ENCODE measurements at places on chromosomes 7 and 10. TPM values are rescaled to one million over a fixed set of nuclear protein-coding genes. Genes with fewer than 3 reads are reported as not detected.
A peak's percentile ranks its signal among the peaks of the same experiment; 100 is the strongest.

- no peaks in the 10 kb centered on the region for H3K4me1 ChIP-seq
- H3K27me3 ChIP-seq = no peaks in the 10 kb centered on the region
- H3K27ac ChIP-seq = no peak overlapping the region
- H3K36me3 ChIP-seq = no peaks in the 10 kb centered on the region
Measured at GRCh38 chr10:80051993-80052392, 26.5 kb upstream of the TMEM254 start.

DNA sequence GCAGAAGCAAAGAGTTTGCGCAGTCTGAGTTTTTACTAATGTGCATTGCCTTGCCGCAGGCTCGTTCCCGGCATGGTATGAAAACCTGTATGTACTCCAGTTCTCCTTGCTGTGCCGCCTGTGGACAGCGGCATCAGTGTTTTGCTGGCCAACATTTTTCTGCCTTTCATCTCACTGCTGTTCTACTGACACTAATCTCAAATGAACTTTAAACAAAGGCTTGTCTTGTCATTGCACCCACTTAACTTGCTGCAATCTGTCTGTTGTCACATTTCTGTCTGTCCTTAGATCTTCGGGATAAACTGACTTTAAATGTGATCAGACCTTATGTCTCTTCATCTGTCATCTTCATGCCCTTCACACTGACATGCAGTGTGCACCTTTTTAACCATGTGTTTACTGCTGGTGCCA, 71.7 kb upstream of the ZNRF2 start:
- no peak overlapping the region for H3K4me3 ChIP-seq
- no peak for DNase-seq
- H3K27me3 ChIP-seq = no peaks in the 10 kb centered on the region
- H3K4me1 ChIP-seq = no peaks in the 10 kb centered on the region
- no peak overlapping the region for H3K27ac ChIP-seq
- H3K36me3 ChIP-seq = no peaks in the 10 kb centered on the region

GRCh38 chr10:3981300-3981699, 196.3 kb upstream of the KLF6 start:
- no peaks in the 10 kb centered on the region for H3K4me1 ChIP-seq
- no peak for DNase-seq
- H3K36me3 ChIP-seq = no peaks in the 10 kb centered on the region
- H3K27me3 ChIP-seq = no peaks in the 10 kb centered on the region
- H3K4me3 ChIP-seq = no peak overlapping the region

- H3K27me3 ChIP-seq = peaks cover under 1% of the 10 kb centered on the region
- no peaks in the 10 kb centered on the region for H3K4me1 ChIP-seq
- no peak overlapping the region for H3K27ac ChIP-seq
- H3K36me3 ChIP-seq = no peaks in the 10 kb centered on the region
- no peak overlapping the region for H3K4me3 ChIP-seq
Measured at GRCh38 chr7:25988640-25989039, 163.4 kb upstream of the NFE2L3 start.

DNA sequence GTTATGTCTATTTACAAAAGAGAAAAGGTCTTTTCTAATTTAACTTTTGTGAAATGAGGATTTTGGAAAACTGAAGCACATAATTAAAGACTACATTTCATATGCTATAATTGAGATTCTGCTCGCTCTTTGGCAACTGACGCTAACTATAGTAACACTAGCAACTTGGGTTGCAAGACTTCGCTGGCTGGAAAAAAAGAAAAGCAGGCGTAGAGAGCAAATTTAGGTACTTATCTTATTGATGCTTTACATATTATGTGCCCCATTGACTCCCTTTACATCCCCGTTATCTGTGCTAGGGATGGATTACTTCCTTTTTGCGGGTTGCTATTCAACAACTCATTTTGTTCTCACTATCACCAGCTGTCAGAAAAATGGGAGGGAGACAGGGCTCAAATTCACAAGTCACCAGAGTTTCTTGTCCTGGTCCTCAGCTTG, 10.5 kb downstream of the SEMA3C start:
- no peaks in the 10 kb centered on the region for H3K27me3 ChIP-seq
- H3K4me3 ChIP-seq = no peak overlapping the region
- no peaks in the 10 kb centered on the region for H3K4me1 ChIP-seq

GRCh38 chr7:143345428-143345900, 17.0 kb downstream of the FAM131B start:
- peaks cover 23% of the 10 kb centered on the region for H3K27me3 ChIP-seq
- H3K36me3 ChIP-seq = no peaks in the 10 kb centered on the region
- H3K27ac ChIP-seq = no peak overlapping the region

DNA sequence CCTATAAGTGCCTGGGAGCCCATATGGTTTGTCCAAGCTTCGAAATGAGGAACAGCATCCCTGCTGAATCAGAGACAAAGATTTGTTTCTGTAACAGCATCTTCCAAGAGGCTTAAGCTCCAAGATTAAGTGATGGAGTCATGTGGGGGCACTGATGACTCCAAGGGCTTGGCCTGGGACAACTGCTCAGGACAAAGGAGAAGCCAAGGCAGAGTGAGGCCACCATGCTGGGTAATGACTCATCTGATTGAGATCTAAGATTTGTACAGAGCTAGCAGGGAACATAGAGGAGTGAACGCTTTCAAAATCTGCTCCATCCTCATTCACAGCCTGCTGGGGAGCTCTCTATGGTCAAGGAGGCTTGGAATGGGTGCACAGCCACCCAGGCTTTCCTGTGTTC, 49.3 kb downstream of the C10orf120 start:
- no peak overlapping the region for H3K4me3 ChIP-seq
- no peaks in the 10 kb centered on the region for H3K27me3 ChIP-seq
- no peak overlapping the region for H3K27ac ChIP-seq
- no peaks in the 10 kb centered on the region for H3K4me1 ChIP-seq

DNA sequence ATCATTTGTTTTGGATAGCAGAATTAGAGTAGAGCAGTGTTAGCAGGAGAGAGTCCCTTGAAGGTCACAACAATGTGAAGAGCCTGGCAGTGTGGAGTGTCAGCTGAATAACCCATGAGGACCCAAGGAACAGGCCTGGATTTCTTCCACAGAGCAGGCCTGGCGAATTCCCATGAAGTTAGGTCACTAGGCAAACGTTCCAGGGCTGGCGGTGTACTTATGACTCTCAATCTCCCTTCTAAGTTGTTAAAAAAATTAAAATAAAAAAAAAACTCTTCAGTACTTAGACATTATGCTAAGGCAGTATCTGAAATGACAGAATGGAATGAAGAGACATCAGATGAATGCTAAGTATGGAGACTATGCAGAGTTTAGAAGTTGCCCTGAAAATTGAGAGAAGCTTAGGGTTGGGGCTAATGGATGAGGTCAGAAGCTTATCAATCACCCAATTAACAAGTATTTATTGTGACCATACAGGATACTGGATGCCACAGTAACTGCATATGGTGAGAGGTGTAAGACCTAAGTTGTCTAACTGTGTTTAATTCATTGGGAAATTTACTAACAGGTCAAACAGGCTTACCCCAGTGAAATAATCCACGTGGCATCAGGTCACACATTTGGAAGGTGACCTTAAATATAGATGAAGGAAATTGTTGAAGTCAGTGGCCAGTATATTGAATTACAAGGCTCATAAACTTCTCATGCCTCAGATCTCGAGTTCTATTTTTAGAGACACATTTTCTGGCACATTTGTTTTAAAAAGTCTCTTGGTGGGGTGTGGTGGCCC, 126.2 kb upstream of the NRP1 start:
- peak; percentile 49 for DNase-seq
- no peaks in the 10 kb centered on the region for H3K4me1 ChIP-seq
- no peak overlapping the region for H3K4me3 ChIP-seq
- H3K27me3 ChIP-seq = no peaks in the 10 kb centered on the region
- no peak overlapping the region for H3K27ac ChIP-seq

- H3K27me3 ChIP-seq = no peaks in the 10 kb centered on the region
- H3K4me3 ChIP-seq = peak overlapping the region; percentile 97
- DNase-seq = peak; percentile 61
- peak overlapping the region; percentile 86 for H3K27ac ChIP-seq
Measured at GRCh38 chr10:74824900-74825370, 1.5 kb upstream of the KAT6B start.

DNA sequence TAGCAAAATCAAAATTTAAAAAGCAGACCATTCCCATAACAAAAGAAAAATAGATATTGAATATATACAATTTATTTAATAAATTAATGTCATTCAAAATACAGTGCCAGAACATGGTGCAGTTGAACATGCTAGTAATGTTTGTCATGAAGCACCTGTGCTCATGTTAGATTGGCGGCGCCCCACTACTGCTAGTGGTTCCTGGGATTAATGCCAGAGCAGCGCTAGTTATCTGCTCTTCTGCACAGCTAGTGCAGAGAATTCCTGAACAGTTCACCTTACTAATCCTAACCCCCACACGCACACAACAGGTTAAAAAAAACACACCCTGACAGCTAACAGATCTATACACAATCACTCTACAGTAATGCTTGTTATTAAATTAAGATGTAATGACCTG, 23.4 kb downstream of the KBTBD2 start:
- H3K27me3 ChIP-seq = no peaks in the 10 kb centered on the region
- no peak overlapping the region for H3K27ac ChIP-seq
- no peak overlapping the region for H3K4me3 ChIP-seq
- peaks cover 49% of the 10 kb centered on the region for H3K36me3 ChIP-seq
- H3K4me1 ChIP-seq = peaks cover 8% of the 10 kb centered on the region

DNA sequence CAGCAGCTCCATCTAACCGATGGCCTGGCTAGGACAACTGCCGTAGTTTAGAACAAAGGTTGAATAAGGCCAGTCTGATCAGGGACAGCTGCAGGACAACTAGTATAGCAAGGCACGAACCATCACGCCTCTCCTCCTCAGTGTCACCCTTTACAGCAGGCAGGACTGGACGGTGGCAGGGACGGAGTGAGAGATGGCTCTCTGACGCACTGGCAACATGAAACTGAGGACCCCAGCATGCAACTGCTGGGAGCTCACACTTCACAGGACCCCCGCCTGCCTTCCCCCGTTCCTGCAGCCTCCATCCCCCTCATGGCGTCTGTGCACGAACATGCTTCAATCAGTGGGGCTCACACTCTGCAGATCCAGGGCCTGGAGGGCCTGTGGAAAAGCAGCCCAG, 53.7 kb downstream of the ZRANB1 start:
- H3K27me3 ChIP-seq = no peaks in the 10 kb centered on the region
- peak; percentile 30 for DNase-seq
- H3K4me3 ChIP-seq = no peak overlapping the region
- H3K36me3 ChIP-seq = peaks cover 94% of the 10 kb centered on the region

DNA sequence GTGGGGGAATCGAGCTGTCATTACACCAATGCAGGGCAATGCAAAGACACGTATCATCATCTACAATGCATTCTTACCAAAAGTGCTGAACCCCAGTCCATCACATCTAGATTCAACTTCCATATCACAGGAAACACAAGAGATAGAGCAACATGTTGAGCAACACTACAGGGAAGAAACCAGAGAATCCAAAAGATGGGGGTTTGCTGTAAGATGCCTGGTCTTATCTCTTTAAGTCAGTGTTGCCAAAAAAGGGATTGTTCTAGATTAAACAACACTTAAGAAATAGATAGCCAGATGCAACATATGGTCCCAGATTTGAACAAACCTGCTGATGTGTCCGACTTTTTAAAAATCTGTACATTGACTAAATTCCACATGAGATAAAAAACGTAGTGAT, 315.6 kb upstream of the IMMP2L start:
- no peak overlapping the region for H3K4me3 ChIP-seq
- peaks cover 22% of the 10 kb centered on the region for H3K36me3 ChIP-seq
- no peak overlapping the region for H3K27ac ChIP-seq
- DNase-seq = no peak
- no peaks in the 10 kb centered on the region for H3K27me3 ChIP-seq

DNA sequence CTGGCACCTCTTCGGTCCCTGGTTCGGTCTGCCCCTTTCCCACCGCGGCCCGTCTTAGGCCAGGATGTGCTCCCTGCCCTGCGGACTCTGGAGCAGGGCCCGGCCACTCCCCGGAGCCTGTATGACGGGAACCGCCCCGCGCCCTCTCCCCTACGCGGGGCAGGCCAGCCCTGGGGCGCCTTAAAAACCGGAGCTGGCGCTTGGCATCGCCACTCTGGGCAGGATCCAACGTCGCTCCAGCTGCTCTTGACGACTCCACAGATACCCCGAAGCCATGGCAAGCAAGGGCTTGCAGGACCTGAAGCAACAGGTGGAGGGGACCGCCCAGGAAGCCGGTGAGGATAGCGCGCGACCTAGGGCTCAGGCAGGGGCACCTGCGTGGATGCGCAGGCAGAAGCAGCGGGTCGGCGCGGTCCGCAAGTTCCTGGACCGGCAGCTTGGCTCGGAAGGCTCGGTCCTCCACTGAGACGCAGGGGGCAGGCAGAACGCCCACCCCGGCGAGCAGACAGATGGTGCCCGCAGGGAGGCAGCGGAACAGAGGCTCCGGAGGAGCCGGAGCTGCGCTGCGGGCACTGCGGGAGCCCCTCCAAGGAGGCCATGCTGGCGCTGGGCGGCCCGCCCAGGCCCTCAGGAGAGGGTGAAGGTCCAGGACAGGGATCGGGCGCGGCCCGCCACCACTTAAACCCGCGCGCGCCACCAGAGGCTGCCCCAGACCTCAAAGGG, at the start of gene ADIRF:
TSS of gene ADIRF (plus strand) at position 212 of the 723 bp plus-strand sequence. CDS start at position 275, 63 bp downstream.
- H3K27me3 ChIP-seq = no peaks in the 10 kb centered on the region
- H3K4me1 ChIP-seq = peaks cover 67% of the 10 kb centered on the region
- no peaks in the 10 kb centered on the region for H3K36me3 ChIP-seq
- peak within 1 kb of the TSS; percentile 74 for H3K4me3 ChIP-seq

The AEBP1 gene
- total RNA-seq = 82.5 TPM

The LIPN gene
- total RNA-seq = 1.6 TPM

The ALOX5 gene
- total RNA-seq = 222 TPM

The ARID5B gene
- total RNA-seq = 29.8 TPM

The WEE2 gene
- total RNA-seq = not detected

The PLEKHA1 gene
- 46.1 TPM for total RNA-seq

The SUPV3L1 gene
- total RNA-seq = 20.5 TPM
